Hepatocyte (in vitro differentiated cells): ENCODE measurements at places on chromosomes 6 and 20. TPM values are rescaled to one million over a fixed set of nuclear protein-coding genes. Genes with fewer than 3 reads are reported as not detected.
A peak's percentile ranks its signal among the peaks of the same experiment; 100 is the strongest.

GRCh38 chr6:123527406-123527805 lies 109.3 kb downstream of the TRDN start:
- DNase-seq = no peak

PGC gene
- 67.4 and 109 TPM in 2 replicates for polyA plus RNA-seq

RCAN2 gene
- 5.0 and 6.9 TPM in 2 replicates for polyA plus RNA-seq

CTAGE9 gene
- polyA plus RNA-seq = not detected in 2 replicates

DNA sequence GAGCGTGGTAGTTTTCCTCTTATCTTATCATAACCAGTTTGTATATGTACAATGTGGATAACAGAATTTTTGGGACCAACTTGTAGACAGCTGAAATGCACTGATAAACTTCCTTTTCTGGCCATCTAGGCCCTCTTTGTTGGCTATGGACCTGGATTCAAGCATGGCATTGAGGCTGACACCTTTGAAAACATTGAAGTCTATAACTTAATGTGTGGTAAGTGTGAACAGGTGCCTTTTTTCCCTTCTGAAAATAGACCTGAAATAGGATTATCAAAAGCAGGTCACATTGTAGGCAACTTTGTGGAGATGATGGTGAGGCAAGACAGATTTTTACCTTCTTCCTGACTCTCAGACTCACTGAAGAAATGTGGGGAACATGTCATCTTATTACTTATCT lies 67.8 kb downstream of the ENPP1 start:
- no peak for DNase-seq

DNA sequence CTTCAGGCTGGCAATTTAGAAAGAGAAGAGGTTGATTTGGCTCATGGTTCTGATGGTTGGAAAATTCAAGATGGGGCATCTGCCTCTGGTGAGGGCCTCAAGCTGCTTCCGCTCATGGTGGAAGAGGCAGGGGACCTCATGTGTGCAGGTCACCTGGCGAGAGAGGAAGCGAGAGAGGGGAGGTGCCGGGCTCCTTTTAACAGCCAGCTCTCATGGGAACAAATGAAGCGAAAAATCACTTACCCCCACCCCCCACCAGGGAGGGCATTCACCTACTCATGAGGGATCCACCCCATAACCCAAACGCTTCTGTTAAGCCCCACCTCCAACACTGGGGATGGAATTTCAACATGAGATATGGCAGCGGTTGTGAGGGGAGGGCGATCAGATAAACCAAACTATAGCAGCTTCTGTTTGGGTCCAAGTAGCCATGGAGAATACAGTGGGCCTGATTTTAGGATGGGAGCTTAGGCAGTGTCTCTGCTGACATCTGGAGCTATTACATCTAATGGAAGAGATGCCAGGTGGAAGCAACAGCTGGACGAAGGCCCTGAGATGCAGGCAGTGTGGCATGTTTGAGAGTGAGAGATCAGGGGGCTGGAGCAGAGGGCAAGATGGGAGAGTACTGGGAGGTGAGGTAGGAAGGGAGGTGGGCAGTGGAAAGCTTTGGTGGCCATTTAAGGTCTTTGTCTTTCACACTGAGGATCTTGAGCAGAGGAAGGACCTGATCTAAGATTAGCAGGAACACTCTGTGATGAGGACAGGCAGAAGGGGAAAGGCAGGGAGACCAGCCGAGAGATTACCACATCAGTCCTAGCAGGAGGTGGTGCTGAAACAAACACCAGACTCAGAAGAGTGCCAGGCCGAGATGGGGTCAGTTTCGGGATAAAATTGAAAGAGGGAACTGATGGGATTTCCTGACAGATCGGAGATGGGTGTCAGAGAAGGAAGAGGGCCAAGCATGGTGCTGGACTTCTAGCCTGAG lies 161.8 kb downstream of the NFATC2 start:
- no peak for DNase-seq

MTFR2 gene
- polyA plus RNA-seq = 0.69 and 1.9 TPM in 2 replicates

ASF1A gene
- 22.3 and 23.0 TPM in 2 replicates for polyA plus RNA-seq

BMP2 gene
- 54.9 and 64.6 TPM in 2 replicates for polyA plus RNA-seq

DNA sequence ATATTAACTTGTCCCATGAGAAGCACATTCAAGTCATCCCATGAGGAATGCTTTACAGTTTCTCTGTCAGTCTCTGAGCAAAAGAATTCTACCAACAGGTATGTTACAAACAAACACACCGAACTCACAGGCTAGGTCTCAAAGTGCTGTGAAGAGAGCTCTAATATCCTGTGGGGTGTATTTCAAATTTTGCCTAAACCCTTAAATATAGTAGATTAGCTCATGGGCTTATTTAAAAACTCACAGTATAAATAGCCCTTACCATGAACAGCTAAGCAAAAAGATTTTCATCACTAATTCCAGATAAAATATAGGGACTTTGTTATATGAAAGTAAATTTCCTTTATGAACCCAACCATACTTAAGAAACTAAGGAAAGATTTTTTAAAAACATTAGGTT lies 77.8 kb downstream of the FILIP1 start:
- no peak for DNase-seq

DNA sequence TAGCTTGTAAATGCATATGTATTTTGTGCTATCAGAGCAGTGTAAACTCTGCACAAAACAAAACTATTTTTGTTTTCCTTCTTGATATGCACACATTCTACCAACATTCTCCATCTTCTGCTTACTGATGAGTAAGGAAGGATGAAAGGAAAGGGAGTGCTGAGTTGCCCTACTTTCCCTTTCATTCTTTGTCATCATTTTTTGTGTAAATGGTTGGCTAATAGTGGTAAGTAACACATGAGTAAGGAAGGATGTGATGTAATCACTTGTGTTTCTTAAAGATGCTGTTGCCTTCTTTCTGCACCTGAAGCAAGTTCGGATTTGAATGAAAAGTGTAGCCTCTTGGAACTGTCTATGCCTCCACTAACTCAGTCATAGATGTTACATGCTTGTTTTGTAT lies 4.6 kb upstream of the REV3L start:
- DNase-seq = no peak

GJA1 gene
- 86.0 and 91.5 TPM in 2 replicates for polyA plus RNA-seq

- peak; percentile 53 for DNase-seq
Observed at GRCh38 chr6:136969433-136969832, 47.3 kb downstream of the SLC35D3 start.

EYA4 gene
- 0.33 TPM in 1 of 2 replicates, not detected in the other for polyA plus RNA-seq

ILRUN gene
- polyA plus RNA-seq = 12.7 and 17.8 TPM in 2 replicates

GRCh38 chr6:134379076-134379475 lies 61.2 kb upstream of the SGK1 start:
- peak; percentile 62 for DNase-seq

DNA sequence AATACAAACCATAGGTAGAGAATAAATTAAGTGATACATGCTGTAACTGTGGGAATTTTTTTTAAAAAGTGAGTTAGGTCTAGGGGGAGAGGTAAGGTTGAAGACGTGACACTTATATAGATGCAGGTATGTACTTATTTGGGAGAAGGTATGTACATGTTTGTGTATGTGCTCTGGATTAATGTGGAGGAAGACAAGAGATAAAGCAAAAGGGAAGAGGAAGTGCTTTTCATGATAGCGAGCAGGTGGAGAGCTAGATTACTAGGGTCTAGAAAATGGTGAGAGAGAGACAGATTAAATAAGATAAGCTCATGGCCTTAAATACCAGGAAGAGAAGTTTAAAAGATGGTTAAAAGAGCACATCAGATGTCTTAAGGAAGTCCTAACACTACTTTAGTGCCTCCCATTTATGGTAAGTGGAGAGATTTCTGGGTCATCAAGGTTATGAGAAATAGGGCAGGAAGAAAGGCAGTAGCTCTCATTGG lies 92.5 kb downstream of the MAN1A1 start:
- no peak for DNase-seq

NFKBIE gene
- 9.6 and 14.0 TPM in 2 replicates for polyA plus RNA-seq

- no peak for DNase-seq
Observed at GRCh38 chr6:18507018-18507415, 119.9 kb downstream of the RNF144B start.

- no peak for DNase-seq
Observed at GRCh38 chr20:39632176-39632575, 670.0 kb downstream of the DHX35 start.

DNAH8 gene
- 0.11 and 0.15 TPM in 2 replicates for polyA plus RNA-seq

CENPQ gene
- 4.4 and 4.5 TPM in 2 replicates for polyA plus RNA-seq

KHDC1 gene
- polyA plus RNA-seq = 5.5 and 7.3 TPM in 2 replicates

DNA sequence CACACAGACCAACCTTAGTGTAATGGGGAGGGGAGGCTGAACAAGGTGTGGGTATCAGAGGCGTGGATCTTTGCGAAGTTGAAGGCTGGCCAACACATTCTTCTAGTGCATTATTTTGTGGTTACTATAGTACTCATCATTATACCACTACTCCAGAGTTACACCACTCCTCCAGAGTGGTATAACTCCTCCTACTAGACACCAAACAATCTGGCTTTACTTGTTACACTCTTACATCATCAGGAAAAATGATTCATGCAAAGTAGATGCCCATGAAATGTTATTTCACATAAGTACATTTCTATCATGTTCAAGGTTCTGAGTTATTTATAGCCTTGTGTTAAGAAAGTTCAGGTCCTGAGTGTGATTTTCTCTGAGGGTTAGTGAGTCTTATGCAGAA lies 443.1 kb upstream of the OPRM1 start:
- DNase-seq = no peak

DNA sequence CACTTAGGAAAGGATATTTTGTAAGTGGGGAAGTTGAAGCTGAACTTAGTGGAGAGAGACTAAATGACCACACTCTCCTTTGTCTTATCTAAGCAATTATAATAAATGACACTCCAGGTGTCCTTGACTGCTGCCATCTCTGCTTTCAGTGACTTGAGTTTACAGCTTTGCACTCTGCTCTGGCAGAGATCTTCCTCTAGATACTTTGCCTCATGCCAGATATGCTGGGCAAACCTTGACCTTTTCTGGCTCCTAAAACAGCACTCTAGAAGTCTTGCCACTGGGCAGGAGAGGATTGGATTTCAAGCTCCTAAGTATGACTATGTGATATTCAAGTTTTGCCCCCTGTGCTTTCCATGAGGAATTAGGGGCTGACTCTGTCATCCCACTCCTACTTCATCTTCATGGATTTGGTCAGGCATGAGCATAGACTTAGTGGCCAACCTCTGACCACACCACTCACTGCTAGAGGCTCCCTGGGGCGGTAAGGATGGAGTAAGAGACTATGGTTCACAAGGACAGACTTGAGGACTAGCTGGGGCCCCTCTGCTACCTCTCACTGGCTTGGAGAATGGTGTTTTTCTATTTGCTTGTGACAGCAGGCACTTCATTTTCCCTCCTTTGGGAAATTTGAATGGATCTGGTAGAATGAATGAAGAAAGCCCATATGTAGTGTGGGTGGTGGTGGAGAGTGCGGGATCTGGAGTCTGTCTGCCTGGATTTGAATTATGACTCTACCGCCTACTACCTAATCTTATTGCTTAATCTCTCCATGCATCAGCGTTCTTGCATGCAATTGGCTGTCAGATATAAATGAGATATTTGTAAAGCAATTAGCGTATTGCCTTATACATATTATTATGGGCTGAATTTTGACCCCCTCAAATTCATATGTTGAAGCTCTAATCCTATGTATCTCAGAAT lies 191.4 kb downstream of the REV3L start:
- DNase-seq = no peak

DNA sequence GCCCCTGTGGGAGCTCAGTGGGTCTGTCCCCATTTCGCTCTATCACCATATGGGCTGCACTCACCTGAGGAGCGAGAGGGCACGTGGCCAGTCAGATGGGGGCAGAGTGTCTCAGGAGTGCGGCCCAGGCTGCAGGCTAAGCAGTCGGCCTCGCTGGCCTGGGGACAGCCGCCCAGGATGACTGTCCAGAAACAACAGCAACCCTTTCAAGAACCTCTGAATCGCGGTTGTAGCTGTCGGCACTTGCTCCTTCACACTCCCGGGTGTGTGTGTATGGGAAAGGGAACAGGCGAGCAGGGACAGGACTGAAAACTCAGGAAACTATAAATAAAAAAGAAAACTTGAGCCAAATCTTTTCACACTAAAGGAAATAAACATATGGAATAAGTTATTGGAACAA lies 63.1 kb downstream of the TFAP2A start:
- DNase-seq = no peak

DNA sequence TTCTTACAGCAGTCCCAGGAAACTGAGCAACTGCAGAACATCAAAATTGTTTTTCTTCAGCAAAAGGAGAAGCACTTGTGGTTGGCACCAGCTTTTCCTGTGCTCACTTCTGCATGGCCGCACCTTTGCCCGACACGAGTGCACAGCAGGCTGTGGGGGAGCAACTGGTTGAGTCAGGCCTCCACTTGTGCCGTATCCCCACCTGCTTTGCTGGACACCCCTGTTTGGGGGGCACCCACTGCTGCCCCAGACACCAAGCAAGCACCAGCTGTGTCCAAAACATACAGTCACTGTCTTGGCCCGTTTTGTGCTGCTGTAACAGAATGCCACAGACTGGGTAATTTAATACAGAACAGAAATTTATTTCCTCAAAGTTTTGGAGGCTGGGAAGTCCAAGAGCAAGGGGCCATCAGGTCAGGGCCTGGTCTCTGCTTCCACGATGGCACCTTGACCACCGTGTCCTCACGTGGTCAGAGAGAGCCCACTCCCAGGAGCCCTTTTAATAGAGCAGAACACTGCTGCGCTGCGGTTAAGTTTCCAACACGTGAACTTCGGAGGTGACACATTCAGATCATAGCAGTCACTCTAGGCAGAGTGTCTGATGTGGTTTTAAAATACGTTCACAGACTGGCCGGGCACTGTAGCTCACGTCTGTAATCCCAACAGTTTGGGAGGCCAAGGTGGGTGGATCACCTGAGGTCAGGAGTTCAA lies 8.7 kb upstream of the GMEB2 start:
- no peak for DNase-seq

TGM2 gene
- 85.8 and 88.5 TPM in 2 replicates for polyA plus RNA-seq

DNA sequence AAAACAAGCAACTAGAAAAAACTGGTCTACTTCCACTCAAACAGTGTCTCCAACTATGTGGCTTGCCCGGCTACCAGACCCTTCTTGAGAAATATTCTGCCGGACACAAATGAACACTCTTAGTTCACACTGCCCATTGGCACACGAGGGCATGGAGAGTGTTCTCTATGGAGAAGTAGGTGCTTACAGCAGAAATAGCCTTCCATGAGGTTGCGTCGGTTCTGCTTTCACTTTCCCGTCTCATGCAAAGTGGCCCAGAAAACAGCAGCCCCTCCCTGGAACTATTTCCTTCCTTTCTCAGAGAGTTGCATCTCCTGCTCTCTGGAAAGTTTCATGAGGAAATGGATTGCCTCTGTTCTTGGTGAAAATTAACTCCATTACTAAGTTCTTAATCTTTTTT lies 9.5 kb upstream of the HLA-DOA start:
- peak; percentile 62 for DNase-seq
